ENCODE measurements at places on chromosomes 7 and 10. TPM values are rescaled to one million over a fixed set of nuclear protein-coding genes. Genes with fewer than 3 reads are reported as not detected.

The PLEKHA8 gene
- total RNA-seq, result 24.7 TPM

The SFRP5 gene
- 0.17 TPM for total RNA-seq

The UPK3BL2 gene
- not detected for total RNA-seq

The ASB10 gene
- not detected for total RNA-seq

The FEZF1 gene
- total RNA-seq, result not detected

The SPACDR gene
- not detected for total RNA-seq

The RSPH10B gene
- 1.4 TPM for total RNA-seq

The ZNF365 gene
- total RNA-seq, result 8.2 TPM

The PRRT4 gene
- not detected for total RNA-seq

The ANKRD30A gene
- total RNA-seq, result not detected

The ASIC3 gene
- total RNA-seq, result 0.15 TPM

The GCK gene
- total RNA-seq, result 0.10 TPM

The GOLGA7B gene
- 0.05 TPM for total RNA-seq

DNA sequence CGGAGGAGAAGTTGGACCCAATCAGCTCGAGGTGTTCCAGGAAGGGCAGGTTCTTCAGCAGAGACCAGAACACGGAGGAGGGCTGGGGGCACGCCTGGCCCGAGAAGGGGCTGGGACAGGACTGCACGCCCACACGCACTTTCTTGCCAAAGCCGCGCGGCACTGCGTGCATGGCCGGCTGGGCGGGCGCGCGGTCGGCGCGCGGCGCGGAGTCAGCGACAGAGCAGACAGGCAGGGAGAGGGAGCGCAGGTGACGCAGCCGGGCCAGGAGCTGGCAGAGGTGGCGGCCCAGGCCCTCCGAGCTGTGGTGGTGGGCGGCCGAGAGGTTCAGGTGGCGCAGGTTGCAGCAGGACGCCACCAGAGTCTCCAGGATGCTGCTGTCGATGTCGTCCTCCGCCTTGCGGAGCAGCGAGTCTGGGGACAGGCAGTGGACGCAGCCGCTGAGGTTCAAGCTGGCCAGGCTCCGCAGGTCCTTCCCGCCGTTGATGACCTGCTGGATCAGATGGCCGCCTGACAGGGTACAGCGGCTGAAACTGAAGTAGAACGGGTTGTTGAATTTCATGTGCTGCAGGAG, 77.2 kb upstream of the TNRC18 start:
- DNase-seq, result no peak

DNA sequence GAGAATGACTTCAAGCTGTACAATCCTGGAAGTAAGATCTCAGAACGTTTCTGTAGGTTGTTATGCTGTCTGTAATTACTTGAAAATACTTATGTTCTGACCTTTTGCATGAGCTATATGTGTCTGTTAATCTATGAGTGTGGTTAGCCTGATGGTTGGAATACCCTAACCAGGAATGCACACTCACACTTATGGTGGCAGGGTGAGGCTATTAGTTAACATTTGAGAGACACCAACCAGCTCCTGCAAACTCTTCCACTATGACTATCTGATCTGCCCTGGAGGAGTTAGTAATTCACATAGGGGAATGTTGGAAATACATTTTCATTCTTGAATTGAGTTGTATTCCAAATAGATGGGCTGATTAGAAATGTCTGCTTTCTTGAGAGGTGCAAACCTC, 450.3 kb downstream of the INHBA start:
- DNase-seq, result no peak

DNA sequence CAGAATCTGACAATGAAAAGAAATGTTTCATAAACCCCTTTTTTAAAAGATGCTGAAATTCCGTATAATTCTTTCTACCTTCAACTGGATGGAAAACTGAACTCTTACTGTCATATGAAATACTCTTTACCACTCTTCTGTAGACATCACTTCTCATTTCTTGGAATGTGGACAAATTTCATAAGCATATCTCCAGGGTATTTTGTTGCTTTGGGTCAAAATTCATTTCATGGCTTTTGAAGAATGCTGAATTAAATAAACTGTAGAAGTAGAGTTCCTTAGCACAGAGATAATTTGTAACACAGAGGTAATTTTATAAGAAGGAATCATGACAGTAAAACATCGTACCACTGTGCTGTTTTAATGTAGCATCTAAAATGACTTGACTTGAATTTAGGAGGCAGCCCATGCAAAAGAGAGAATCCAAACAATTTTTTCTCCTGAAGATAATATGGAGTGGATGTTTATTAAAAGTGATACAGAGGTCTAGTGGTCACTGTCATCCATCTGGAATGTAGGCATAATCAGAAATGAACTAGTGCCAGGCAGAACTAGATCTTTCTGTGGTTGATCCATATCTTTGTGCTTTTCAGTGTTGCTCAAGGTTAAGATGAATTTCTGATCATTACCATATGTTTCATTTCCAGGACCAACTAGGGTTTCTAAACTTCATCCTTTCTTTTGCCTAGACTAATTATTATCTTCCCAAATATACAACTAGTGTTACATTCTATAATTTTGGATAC, 492.0 kb downstream of the KIF20B start:
- no peak for DNase-seq

DNA sequence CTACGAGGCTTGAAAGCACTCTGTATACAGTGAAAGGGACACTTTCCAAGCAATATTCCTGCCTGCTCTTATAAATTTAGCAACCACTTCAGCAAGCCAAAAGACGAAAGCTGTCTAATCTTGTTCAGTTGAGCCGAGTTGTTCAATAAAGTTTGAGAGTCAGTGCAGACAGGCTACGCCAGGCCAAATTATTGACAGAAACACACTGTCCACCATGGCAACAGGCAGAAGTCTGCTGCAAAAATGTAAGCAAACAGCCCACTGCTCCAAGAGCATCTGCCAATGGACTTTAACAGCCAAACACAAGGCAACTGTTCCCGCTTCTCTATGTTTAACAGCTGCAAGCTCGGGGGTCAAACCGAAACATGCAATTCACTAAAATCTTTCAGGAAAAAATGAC, 85.7 kb downstream of the GLI3 start:
- DNase-seq, result no peak

DNA sequence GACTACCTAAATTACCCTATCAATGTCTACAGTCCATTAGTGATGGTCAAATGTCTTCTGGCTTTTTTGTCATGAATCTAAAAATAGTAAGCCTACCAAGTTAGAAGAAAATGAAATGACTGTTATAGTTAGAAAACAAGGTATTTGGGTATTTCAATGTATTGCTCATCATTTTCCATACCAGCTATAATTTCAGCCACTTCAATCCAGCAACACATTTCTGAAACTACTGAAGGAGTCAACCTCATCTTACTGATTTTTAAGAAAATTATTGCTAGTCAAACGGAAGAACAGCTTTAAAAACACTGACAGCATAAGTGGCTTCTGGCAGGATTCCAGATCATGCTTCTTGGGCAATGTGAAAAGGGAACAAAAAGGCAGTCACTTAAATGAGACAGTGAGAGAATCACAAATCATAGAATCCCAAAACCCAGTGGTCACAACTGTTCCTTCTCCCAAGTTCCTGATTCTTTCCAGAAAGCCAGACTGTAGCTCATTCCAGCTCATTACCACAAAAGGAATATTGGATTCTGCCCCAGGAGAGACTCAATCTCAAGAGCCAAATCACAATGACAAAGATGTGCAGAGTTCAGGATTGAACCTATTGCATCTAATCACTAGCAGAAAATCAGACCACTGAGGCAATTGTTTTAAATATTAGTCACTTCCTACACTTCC, 61.2 kb upstream of the LRRN3 start:
- peak; percentile 18 for DNase-seq

DNA sequence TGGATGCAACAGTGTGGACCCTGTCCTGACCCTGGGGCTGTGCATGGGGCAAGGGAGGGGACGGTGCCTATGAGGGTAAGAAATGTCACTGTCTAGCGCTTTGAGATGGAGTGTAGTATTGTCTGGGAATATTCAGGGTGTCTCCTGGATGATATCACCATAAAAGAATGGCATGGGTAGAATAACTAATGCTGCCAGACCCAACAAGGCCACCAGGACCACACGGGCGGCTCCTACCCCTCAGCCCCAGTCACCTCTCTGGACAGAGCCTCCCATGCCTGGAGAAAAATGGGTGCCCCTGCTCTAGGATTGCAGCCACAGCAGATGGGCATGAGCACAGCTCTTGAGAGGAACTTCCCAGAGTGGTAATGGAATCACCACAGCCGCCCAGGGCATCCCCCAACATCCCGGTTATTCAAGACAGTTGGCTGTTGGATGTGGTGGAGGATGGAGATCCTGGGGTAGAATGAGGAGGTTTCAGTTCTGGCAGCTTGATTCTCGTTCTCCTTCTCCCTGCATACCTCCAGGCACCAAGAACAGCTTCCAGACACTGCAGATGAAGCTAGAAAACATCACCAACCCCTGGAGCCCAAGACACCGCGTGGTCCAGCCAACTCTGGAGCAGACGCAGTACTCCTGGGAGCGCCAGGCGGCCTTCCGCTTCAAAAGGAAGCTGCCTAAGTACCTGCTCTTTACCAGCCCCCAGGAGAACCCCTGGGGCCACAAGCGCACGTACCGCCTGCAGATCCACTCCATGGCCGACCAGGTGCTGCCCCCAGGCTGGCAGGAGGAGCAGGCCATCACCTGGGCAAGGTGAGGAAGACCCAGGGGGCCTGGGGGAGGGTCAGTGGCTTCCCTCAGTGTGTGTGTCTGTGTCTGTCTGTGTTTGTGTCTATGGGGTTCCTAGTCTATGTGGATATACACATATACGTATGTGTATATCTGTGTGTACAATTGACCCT, 6.2 kb downstream of the AOC1 start:
- DNase-seq, result no peak

- DNase-seq, result no peak
These were observed 78.6 kb downstream of the SORCS1 start for GRCh38 chr10:107085665-107086525.

- DNase-seq, result no peak
These were observed 73.5 kb downstream of the BUB3 start for GRCh38 chr10:123227706-123228105.

GRCh38 chr10:97608991-97609561, 19.6 kb downstream of the C10orf62 start:
- no peak for DNase-seq

GRCh38 chr7:71096351-71096750, 35.6 kb upstream of the GALNT17 start:
- DNase-seq, result no peak

GRCh38 chr10:23358357-23358756, 13.8 kb upstream of the C10orf67 start:
- no peak for DNase-seq

- DNase-seq, result no peak
These were observed 37.2 kb downstream of the CLEC2L start for GRCh38 chr7:139560678-139561077.

GRCh38 chr7:18834577-18834976, 282.9 kb downstream of the TWIST1 start:
- no peak for DNase-seq

- DNase-seq, result no peak
These were observed 111.4 kb upstream of the CACUL1 start for GRCh38 chr10:118865998-118866693.

DNA sequence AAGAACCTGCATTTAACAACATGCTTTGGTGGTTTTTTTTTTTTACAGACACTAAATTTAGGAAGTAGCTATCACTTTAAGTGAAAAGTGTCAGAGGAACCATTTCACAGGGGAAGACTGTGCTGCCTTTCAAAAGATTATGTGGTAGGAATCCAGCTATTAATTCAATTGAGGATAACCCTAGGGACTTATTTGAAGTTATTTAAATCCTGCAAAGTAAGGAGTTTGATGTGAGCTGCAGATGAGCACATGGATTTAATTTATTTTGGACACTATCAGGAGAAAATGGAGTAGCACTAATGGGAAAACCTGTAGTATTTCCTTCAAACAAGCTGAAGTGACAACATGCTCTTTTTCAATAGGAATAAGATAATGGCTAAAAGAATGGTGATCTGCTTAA, 419.8 kb downstream of the ANKRD7 start:
- DNase-seq, result no peak

- no peak for DNase-seq
These were observed 146.0 kb downstream of the VTI1A start for GRCh38 chr10:112593023-112593422.

DNA sequence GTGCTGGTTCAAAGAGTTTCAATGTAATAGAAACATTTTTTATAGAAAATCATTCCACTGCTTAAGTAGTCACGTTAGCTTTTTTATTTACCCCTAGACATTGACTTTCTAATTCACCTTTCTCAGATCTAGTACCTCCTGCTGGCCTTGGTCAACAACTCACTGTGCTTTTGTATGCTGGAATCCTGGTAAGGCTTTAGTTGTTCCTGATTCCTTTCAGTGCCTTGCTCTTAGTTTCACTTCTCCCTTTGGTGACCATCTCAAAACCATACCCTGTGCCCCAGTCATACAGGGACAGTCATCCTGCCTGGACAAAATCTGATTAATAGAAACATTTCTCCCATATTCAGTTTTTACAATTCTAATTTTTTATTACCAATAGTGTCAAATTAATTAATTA, 130.2 kb downstream of the GPR37 start:
- DNase-seq, result no peak

Measured in renal cortical epithelial cell (primary cell).